ENCODE measurements at places on chromosomes 4 and X.

- no peak for DNase-seq
These were observed 645.5 kb upstream of the FAM241A start for GRCh38 chr4:111499706-111500105.

GRCh38 chr4:147453561-147454141 is 27.2 kb upstream of the EDNRA start:
- DNase-seq: no peak

GRCh38 chr4:159190651-159191050 is 87.8 kb downstream of the RAPGEF2 start:
- DNase-seq: no peak

- DNase-seq: no peak
These were observed 152.7 kb downstream of the POU4F2 start for GRCh38 chr4:146791439-146791838.

DNA sequence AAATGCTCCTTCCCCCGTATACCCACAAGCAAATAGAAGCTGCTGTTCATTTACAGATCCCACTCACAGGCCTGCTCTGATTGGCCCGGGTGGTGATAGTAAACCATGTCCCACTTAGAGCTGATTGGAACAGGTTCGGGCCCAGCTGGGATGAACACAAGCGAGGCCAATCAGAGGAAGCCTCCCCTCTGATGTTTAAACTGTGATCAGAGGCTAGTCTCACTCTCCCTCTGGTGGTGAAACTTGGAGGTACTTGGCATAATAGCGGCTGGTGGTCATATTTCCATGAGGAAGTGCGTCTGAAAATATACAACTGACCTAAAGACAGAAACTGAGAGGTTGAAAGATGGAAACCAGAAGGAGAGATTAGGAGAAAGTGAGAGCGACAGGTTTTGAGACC is 51.5 kb upstream of the TRPC3 start:
- no peak for DNase-seq

DNA sequence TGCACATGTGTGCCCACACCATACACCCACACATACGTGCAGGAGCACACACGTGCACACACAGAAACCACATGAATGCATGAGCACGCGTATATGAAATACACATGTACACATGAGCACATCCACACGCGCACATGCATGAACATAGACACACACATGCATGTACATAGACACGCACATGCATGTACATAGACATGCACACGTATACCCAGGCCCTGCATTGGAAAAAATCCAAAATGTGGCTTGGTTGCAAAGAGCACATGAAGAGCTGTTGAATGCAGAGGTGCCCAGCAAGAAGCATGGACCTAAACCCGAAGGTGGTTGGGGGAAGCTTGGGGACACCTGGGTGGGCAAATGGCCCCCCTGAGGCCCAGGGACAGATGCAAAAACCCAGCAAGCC is 18.5 kb downstream of the CD99 start:
- DNase-seq: no peak

DNA sequence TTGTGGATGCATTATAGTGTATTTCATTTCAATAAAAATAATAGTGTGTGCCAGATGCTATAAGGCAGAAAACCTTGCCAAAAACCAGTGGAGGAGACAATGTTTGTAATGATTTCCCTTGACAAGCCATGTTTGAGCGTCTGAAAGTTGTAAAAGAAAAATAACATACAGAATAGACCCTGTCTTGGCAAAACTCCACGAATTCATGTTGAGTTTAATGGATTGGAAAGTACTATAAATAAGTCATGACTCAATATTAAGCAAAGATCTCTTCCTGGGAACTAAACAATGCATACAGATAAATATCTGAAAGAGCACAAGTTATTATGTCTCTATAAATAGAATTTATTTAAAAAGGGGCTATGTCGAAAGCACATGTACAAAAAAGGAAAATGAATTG is 543.5 kb downstream of the GABRG1 start:
- DNase-seq: no peak

DNA sequence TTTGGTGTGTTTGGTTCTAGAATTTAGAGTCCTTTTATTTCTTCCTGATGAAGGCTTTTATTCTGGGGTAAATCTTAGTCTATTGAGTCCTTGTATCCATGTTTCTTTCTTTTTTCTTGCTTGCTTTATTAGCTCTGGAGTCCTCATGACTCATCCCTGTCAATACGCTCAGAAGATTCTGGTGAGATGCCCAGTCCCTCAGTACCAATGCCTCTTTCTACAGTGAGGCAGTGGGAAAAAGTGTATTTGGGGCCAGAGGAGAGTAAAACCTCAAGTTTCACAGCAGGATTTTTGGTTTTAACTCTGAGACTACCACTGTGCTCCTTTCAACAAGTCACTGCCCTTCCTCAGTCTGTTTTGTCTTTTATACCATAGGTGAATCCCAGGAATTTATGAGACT is 368.0 kb downstream of the GBA3 start:
- no peak for DNase-seq

GRCh38 chrX:143873343-143873742 is 10.5 kb upstream of the UBE2NL start:
- no peak for DNase-seq

Data from activated CD8-positive, alpha-beta memory T cell treated with anti-CD3 and anti-CD28 coated beads, Interleukin-2, amount 50 U/mL, for 4 hours (primary cell).